Left renal pelvis (tissue), 4 donors: ENCODE measurements at places on chromosomes 1 and 21. TPM values are rescaled to one million over a fixed set of nuclear protein-coding genes. Genes with fewer than 3 reads are reported as not detected.

Gene LCE1B
- polyA plus RNA-seq, result not detected

Gene HP1BP3
- 378 TPM for polyA plus RNA-seq

Gene ITLN1
- polyA plus RNA-seq, result 4.7 TPM

Gene GBP1
- polyA plus RNA-seq, result 36.1 TPM

Gene SERPINC1
- 5.5 TPM for polyA plus RNA-seq

Gene RGL1
- polyA plus RNA-seq, result 158 TPM

Gene SPRR2E
- not detected for polyA plus RNA-seq

Gene NBPF4
- not detected for polyA plus RNA-seq
